ENCODE measurements at places on chromosomes 7 and 10. TPM values are rescaled to one million over a fixed set of nuclear protein-coding genes. Genes with fewer than 3 reads are reported as not detected.

GRCh38 chr7:98944386-98944785 lies 66.1 kb downstream of the TRRAP start:
- DNase-seq = no peak

- DNase-seq = no peak
Measured at GRCh38 chr7:17104419-17104818, 194.0 kb upstream of the AHR start.

DNA sequence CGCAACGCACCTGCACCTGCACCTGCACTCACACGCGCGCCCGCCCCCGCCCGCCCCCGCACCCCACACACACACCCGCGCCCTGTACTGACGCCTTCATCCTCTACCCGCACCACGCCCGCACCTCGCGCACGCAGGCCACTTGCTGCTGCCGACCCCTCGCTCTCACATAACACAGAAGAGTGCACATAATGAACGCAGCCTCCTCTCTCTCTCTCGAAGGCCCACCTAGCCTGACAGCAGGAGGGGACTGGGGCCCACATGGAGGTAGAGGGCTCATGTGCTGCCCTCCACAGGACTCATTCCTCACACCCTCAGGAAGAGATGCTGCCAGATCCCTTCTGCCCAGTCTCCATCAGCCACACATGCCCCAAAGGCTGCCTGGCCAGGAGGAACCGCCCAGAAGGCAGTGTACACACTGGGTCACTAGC lies 432 bp upstream of the CAMK2B start:
- DNase-seq = peak; percentile 36

DNA sequence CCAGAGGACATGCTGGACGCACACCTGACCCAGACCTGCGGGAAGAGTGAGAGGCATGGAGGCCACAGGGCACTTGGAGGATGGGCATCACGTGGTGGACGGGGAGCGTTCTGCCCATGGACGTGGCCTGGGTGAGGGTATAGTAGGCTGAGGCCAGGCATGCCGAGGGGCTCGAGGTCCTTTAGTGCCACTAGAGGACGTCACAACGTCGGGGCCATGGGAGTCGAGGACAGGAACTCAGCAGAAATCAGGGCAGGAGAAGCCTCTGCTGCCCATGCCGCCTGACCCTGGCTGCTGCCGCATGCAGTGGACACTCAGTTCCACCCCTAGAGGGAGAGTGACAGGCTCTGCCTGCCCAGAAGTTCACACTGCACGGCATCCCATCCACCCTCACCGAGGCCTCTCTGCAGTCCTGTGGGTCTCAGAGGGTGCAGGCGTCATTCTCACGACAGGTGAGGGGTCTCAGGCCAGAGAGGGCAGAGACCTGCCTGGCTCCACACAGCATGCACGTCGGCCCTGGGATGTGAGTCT lies 198.7 kb downstream of the ADARB2 start:
- no peak for DNase-seq

HOXA6 gene
- not detected for total RNA-seq

ZNF438 gene
- total RNA-seq = 5.1 TPM

SFR1 gene
- total RNA-seq = 16.8 TPM

Measured in A172 (cell line).